CD4-positive, alpha-beta memory T cell (primary cell): ENCODE measurements at places on chromosomes 3 and 15. TPM values are rescaled to one million over a fixed set of nuclear protein-coding genes. Genes with fewer than 3 reads are reported as not detected.

Gene SCAANT1
- not detected for total RNA-seq

- no peaks in the 10 kb centered on the region for H3K4me1 ChIP-seq
- H3K27me3 ChIP-seq = no peaks in the 10 kb centered on the region
- H3K27ac ChIP-seq = no peak overlapping the region
- no peak overlapping the region for H3K4me3 ChIP-seq
- DNase-seq = no peak
- H3K36me3 ChIP-seq = peaks cover 22% of the 10 kb centered on the region
These were observed 73.5 kb downstream of the DNASE1L3 start for GRCh38 chr3:58137306-58137705.

Gene WNT7A
- 19.3 TPM for total RNA-seq

Gene ROPN1
- total RNA-seq = not detected

DNA sequence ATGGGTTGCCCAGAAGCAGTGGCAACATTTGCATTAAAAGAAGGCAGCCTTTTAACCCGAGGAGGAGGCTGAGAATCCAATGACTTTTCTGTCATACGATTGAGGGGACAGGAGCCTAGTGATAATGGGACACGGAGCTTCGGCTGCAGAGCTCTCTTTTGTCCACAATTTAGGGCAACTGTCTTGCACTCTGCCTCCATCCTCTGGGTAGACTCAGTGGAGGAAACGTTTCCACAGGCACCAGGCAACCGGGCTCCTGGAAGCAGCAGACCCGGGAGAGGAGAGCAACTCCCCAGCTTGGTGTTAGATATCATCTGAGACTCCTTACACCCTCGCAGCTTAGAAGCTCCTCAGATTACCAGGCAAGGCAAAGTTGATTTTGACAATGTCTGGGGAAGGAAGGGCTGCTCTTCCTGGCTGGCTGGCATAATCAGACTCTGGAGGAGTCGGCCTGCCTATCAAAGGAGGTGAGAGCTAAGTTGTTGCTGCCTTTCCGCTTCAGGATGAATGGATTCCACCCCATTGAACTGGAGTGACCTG is 43.5 kb upstream of the RNU6-1 start:
- H3K27me3 ChIP-seq = peaks cover 9% of the 10 kb centered on the region
- H3K27ac ChIP-seq = no peak overlapping the region
- DNase-seq = no peak
- H3K4me1 ChIP-seq = peaks cover 10% of the 10 kb centered on the region

Gene IGDCC3
- total RNA-seq = not detected

Gene SPCS1
- 90.5 TPM for total RNA-seq

DNA sequence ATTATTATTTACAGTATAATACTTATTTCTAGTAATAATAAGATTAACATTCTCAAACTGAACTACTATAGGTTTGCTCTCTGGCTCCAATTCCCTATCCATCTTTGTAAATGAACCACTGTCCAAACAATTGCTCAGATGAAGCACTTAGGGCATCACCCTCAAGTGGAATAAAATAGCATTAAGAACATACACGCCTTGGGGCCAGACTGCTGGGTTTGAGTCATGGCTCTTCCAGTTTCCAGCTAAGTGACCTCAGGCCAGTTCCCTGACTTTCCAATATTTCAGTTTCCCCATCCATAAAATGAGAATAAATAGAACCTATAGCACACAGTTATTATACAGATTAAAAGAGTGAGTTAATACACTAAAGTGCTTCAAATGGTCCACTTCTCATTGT is 507.2 kb downstream of the MAGI1 start:
- H3K27ac ChIP-seq = no peak overlapping the region
- H3K4me1 ChIP-seq = no peaks in the 10 kb centered on the region
